NCI-H1436 treated with DMSO at 0.1 percent for 48 hours (cell line): ENCODE measurements at places on chromosomes 7 and 10.
A peak's percentile ranks its signal among the peaks of the same experiment; 100 is the strongest.

- no peak for DNase-seq
Observed at GRCh38 chr7:4409946-4410345, 272.1 kb upstream of the FOXK1 start.

GRCh38 chr10:92573798-92574547 is at the start of gene IDE:
Gene IDE, minus strand, starts transcription at chr10:92574093. Its CDS starts 74 bp downstream, at chr10:92574019.
- peak; percentile 50 for DNase-seq

DNA sequence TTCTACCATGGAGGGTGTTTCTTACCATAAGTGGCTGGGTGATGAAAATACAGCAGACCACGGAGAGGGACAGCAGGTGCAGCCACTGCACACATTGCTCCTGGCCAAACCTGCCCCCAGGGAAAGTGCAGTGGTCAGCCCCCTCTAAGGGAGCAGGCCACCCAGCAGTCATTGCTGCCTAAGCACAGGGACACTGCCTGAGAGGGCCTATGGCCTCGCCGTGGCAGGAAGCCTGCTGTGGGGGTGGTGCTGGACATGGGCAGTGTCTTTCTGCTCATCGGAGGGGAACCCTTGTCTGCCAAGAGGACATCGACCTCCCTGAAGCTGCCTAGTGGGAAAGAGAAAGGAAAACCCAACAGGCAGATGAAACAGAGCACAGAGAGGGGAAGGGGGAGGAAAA is 118.3 kb downstream of the PKD1L1 start:
- DNase-seq: no peak

- no peak for DNase-seq
Observed at GRCh38 chr7:74288034-74288881, 949 bp upstream of the CLIP2 start.

DNA sequence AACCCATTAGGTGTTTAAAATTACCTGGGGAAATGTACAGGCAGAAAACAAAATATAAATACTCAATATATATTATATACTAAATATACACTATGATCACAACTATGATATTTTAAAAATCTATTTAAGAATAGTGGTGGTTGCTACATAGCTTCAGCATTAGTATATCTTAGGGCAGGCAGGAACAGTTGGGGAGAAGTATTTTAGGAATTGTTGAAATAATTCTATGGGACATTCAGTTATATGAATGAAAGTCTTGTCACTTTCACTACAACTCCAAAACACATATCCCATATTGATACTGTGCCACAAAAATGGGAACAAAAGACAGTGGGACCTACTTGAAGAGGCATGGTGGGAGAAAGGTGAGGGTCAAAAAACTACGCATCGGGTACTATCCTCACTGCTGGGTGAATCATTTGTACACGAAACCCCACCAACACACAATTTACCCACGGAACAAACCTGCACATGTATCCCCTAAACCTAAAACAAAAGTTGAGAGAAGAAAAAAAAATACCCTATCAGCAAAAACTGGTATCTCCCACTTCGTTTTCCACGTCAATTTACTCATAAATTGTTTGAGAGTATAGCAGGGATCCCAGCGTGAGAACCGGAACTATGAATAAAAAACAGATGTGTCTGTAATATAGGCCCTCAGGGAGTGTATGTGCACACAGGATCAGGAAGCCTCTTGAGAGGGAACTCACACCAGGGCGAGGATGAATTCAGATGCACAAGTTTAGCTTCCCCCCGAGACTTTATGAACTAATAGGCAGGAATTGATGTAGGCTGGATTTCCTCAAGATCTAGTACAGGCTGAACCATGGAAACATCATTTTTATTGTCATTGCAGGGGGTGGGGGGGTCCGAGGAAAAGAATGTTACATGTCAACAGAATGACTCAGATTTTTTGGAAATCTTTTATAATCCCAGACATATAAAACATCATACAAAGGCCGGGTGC is 16.2 kb downstream of the SLC16A12 start:
- no peak for DNase-seq

DNA sequence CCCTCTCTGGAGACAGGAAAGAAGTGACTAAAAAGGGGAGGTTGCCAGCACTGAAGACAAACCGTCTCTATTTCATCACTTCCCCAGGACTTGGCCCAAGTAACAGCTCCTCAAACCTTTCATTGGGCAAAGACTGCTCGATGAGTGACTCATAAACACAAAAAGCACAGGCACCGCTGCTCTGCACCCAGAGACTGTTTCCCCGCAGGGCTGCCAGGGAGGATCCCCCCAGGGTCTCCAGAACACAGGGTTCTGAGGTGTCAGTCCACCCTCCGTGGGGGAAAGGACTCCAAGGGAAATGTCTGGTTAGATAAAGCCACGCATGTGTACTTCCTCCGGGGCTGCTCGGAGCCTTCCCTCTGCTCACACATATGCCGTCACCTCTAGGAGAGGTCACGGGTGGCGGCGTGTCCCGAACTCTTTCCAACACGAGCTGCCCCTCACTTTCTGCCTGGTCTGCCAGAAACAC is 59.9 kb downstream of the INSIG1 start:
- DNase-seq: no peak

DNA sequence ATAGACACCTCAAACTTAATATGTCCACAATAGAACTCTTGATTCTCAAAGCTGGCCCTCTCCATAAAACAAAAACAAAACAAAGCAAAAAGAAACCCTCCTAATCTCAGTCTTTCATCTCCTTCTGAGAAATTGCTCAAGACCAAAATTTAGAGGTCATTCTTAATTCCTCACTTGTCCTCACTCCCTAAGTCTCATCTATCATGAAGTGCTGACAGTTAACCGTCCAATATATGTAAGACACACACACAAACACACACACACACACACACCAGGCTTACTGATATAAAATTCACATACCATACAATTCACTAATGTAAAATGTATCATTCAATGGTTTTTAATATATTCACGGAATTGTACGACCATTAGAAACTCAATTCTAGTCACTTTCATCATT is 17.0 kb upstream of the SVIL start:
- DNase-seq: no peak

DNA sequence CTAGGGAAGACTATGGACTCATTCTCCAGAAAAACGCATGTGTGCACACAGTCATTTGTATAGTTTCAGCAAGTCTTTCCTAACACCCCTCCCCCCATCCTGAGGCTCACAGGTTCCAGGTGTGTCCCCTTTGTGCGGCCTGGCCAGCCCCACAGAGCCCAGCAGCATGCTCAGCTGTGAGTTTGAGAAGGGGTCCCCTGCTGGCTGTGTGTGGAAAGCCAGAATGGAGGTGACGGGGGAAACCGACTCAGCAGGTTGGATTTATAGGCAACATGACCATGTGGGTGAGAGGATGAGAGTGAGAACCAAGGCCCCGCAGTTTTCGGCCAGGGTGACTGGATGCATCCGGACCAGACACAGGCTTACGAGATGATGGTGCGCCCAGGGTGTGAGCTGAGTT is 9.9 kb downstream of the PTPRE start:
- no peak for DNase-seq

GRCh38 chr10:60883187-60883586 is 60.8 kb downstream of the RHOBTB1 start:
- DNase-seq: no peak

GRCh38 chr7:147912291-147912690 is 678.3 kb upstream of the C7orf33 start:
- DNase-seq: no peak

DNA sequence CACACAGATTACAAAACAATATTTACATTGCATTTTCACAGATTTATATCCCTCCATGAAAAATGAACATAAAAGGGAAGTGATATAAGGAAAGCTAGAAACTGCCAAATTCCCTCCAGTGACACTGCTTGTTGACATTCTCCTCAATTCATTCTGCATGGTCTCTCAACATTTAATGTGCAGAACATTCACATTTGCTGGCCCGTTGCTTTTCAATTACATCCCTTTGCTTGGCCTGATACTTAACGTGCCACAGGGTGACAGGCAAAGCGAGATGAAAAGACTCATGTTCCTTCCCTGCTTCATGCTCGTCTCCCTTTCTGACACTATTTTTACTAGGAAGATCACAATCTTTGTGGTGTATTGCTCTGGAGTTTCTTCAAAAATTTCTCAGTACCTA is 1019.7 kb upstream of the LRRN3 start:
- DNase-seq: no peak

DNA sequence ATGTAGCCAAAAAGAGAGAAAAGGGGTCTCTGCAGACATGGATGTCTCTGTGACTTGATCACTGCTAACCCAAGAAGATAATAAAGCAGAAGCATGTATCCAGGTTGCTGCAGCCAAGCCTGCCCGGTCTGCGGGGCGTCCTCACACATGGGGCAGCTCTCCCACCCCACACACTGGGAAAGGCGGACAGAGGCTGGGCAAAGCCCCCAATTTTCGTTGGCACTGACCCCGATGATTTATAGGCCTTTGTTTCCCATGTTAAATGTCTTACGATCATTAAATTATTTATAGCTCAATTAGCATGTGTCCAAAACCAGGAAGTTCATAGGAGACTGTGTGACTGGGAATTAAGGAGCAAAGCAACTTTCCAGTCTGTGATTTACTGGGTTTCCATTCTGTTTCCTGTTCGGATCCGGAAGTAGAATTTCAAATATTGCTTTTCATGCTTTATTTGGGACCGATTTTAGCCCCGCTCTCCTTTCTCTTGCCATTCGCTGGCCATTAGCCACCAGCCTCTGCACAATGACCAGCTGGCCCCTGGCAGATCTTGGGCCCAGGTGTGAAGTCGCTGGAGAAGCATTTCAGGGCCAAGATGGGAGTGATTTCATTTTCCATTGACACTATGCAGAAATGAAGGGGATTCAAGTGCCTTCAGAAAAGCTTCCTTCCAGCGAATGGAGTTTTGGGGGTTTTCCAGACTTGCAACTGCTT is 91.6 kb downstream of the EGFR start:
- no peak for DNase-seq

- DNase-seq: no peak
Observed at GRCh38 chr7:156659961-156660360, 19.4 kb downstream of the RNF32 start.

DNA sequence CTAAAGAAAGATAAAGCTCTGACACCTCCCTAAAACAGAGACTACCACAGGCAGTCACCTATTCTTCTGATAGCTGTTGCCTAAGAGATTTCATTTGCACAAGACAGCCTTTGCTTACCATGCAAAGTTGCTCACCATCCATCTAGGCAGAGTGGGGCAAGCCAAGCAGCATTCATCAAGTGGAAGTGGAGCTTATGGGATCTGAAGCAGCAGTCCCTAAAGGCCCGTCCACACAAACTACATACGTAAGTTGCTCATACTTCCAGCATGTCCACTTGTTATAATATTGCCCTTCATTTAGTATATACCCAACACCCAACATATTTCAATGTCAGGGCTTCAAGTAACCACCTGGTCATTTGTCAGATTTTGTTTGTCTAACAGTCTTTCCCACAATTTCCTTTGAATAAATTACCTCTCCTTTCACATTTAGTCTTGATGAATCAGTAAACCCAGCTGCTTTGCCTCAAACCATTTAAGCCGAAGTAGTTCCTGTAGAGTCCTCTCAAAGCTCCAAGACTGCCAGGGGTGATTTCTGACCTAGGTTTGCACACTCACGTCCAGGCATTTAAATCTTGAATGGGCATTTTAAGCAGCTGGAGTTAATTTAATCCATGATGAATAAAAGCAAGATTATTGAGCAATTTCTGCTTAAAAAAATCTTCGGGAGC is 67.9 kb downstream of the ATAD1 start:
- no peak for DNase-seq

DNA sequence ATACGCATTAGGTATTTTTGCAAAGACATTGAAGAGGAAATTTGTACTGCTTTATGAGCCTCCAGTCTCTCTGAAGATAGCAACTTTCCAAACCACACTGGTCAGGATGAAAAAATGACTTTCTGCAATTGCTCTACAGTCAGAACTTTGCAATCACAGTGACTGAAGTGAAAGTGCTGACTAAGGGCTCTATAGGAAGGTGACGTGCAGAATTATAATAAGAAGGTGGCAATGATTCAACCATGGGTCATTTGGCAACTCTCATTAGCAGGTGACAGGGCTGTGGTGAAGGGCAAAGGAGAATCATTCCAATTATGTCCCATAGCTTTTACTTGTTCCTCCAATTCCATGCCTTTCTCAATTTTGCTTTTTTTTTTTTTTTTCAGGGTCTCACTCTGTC is 311.0 kb downstream of the ANKRD30A start:
- DNase-seq: no peak

GRCh38 chr7:131652194-131652593 is 95.8 kb upstream of the PODXL start:
- no peak for DNase-seq

DNA sequence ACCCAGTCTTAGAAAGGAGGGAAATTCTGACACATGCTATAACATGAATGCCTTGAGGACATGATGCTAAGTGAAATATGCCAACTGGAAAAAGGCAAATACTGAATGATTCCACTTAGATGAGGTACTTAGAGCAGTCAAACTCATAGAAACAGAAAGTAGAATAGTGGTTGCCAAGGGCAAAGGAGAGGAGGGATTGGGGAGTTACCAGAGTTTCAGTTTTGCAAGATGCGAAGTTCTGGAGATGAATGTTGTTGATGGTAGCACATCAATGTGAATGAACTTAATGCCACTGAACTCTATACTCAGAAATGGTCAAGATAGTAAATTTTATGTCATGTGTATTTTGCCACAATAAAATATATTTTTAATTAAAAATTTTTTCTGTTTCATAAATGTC is 38.9 kb downstream of the DRGX start:
- DNase-seq: no peak

GRCh38 chr10:48468130-48468790 is 136.6 kb downstream of the ARHGAP22 start:
- no peak for DNase-seq

GRCh38 chr7:142463401-142463850 is 205.6 kb upstream of the PRSS58 start:
- DNase-seq: no peak

DNA sequence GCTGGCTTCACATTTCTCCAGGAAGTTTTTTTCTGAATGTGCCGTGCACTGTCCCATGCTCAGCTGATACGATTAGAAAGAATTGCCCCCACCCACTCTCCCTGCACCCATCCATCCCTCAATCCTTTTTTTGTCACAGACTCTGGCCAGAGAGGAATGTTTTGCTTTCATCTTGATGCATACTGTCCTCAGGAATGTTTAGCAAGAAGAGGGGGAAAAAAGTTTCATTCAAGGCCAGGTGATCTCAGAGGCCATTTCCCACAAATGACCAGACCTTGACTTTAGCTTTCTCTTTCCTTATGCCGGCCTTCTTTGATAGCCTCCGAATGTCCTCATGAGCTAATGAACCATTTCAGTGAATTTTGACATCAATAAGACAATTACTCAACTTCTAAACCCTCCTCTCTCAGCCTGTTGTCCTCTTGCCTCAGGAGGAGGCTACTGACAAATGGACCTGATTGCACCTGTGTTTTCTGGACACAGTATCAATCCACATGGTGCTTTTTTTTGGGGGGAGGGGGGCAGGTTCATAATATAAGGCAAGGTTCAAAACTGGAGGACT is 105.0 kb upstream of the KLF6 start:
- DNase-seq: no peak
